Spinal cord (tissue), 10 donors: ENCODE measurements at places on chromosomes 1 and 21. TPM values are rescaled to one million over a fixed set of nuclear protein-coding genes. Genes with fewer than 3 reads are reported as not detected.

DNA sequence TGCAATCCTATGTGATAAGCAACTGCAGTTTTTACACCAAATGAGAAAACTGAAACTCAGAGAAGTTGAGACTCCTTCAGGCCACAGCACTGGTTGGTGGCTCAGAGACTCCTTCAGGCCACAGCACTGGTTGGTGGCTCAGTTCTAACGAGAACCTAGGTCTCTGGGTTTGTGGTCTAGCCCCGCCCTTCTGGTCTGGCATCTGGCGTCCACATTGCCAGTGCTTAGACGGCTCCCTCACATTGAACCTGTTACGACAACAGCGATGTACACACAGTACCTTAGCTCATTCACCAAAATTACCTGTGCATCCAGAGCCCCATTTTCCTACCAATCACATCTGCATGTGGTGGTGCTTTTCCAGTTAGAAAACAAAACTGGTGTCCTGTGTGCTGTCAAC lies 66.1 kb downstream of the NID1 start:
- H3K36me3 ChIP-seq = peaks cover under 1% of the 10 kb centered on the region
- no peak overlapping the region for H3K4me3 ChIP-seq
- no peak overlapping the region for H3K27ac ChIP-seq
- peaks cover 11% of the 10 kb centered on the region for H3K4me1 ChIP-seq

DNA sequence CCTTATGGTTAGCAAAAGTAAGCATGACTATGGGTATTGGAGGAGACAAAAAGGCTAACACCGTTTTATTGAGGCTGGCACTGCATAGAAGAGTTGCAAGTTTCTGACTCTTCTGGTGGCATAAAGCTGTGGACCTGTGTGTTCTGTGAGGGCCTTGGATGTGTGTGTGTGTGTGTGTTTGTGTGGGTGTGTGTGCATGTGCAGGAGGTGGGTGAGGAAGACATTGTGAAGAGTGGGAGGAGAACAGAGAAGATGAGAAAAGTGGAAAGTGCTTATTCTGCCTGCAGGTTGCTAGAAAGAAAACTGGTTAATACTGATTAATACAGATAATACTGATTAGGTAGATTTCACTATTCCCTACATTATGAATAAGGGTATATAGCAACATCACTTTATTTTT lies 12.6 kb downstream of the SLC22A15 start:
- H3K27me3 ChIP-seq = no peaks in the 10 kb centered on the region
- no peak overlapping the region for H3K27ac ChIP-seq
- DNase-seq = no peak
- H3K4me1 ChIP-seq = no peaks in the 10 kb centered on the region

OR2T11 gene
- polyA plus RNA-seq = not detected

- H3K27me3 ChIP-seq = no peaks in the 10 kb centered on the region
- H3K36me3 ChIP-seq = no peaks in the 10 kb centered on the region
- no peak overlapping the region for H3K27ac ChIP-seq
- no peaks in the 10 kb centered on the region for H3K4me1 ChIP-seq
- H3K4me3 ChIP-seq = no peak overlapping the region
- no peak for DNase-seq
These were observed 46.2 kb downstream of the ARHGAP29 start for GRCh38 chr1:94191216-94191615.

GRCh38 chr1:42788021-42788420 lies 3.2 kb downstream of the TMEM269 start:
- H3K27ac ChIP-seq = no peak overlapping the region
- no peaks in the 10 kb centered on the region for H3K27me3 ChIP-seq
- no peak overlapping the region for H3K4me3 ChIP-seq
- H3K36me3 ChIP-seq = peaks cover 4% of the 10 kb centered on the region

PTGS2 gene
- polyA plus RNA-seq = 0.84 TPM

DNA sequence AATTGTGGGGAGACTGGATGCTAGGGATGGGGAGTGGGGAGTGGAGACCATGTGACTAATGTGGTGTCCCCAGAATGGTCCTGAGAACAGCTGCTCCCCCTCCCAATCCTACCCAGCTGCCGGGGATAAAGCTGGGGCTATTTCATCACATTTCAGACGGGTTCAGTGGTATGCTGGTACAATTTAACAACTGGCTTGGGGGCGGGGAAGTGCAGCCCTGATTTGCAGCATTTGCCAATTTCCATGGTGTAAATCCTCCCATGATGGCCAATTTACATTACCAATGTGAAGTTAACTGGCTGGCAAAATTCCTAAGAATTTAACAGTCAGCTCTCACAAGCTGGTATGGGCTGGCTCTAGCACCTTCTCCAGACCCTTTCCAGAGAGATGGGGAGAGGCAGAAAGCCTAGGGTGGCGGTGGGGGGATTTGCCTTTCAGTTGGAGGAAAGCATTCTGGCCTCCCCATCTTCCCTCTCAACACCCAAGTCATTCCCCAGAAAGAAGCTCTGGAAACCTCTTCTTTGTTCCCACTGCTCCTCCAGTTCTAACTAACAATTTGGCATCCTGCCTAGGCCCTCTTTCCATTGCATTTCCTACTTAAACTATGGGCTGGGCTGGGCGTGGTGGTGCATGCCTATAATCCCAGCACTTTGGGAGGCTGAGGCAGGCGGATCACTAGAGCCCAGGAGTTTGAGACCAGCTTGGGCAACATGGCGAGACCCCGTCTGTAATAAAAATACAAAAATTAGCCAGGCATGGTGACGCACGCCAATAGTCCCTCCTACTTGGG lies 11.3 kb upstream of the ADGRB2 start:
- no peak overlapping the region for H3K4me3 ChIP-seq
- no peak overlapping the region for H3K27ac ChIP-seq
- DNase-seq = no peak

TEX38 gene
- 0.45 TPM for polyA plus RNA-seq

- peaks cover 6% of the 10 kb centered on the region for H3K36me3 ChIP-seq
- peak overlapping the region; percentile 76 for H3K27ac ChIP-seq
- H3K27me3 ChIP-seq = no peaks in the 10 kb centered on the region
- H3K4me3 ChIP-seq = peak overlapping the region; percentile 60
- peaks cover 8% of the 10 kb centered on the region for H3K4me1 ChIP-seq
These were observed 49.8 kb downstream of the PRDM2 start for GRCh38 chr1:13749543-13750341.

DNA sequence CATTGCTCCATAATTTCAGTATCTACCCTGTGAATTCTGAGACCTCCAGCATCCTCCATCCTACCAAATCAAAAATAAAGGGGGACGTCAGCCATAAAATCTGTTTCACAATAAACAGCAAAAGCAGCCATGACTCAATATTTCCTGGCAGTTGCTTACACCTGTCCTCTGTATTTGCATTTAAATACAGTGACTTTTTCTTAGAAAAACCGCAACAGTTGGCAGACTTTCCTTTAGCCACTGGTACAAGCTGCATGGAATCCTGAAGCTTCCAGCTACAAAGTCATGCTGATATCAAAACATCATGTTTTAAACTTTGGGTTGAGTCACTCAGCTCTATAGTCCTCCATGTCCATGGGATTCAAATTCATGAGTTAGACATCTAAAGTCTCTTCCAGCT lies 278.0 kb upstream of the KAZN start:
- H3K27ac ChIP-seq = no peak overlapping the region
- H3K4me1 ChIP-seq = no peaks in the 10 kb centered on the region
- no peak for DNase-seq
- no peaks in the 10 kb centered on the region for H3K27me3 ChIP-seq
- H3K4me3 ChIP-seq = no peak overlapping the region

GRCh38 chr1:16205891-16206546 lies 6.4 kb downstream of the ARHGEF19 start:
- DNase-seq = no peak
- H3K27ac ChIP-seq = peak overlapping the region; percentile 69
- H3K4me3 ChIP-seq = peak overlapping the region; percentile 50
- H3K4me1 ChIP-seq = peaks cover 44% of the 10 kb centered on the region

DNA sequence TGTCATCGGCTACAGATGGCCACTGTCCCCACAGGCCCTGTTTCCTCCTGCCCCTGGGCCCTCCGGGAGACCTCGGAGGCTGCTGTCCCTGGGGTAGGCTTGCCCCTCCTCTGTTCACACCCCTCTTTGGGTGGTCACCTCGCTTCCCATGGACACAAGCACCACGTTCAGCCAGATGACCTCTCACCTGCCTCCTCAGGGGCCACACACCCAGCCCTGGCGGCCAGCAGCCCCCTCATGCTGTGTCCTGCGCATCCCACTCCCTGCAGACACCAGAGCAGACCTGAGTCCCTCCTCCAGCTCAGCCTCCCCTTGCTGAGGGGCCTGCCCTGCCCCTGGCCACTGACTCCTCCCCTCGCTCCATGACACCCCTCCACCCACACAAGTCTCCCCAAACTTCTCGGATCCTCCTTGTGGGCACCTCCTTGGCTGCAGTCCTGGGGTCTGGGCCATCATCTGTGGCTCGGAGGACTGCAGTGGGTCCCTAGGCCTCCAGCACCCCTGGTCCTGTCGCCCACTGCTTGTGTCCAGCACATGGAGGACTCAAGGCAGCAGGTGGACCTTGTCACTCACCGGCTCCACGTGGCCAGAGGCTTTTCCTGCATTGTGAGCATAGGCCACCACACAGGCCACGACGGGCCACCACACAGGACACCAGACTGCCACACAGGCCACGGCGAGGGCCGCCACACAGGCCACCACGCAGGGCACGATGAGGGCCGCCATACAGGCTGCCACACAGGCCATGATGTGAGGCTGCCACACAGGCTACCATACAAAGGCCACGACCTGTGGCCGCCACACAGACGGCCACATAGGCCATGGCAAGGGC lies 51.1 kb downstream of the MORN1 start:
- no peak for DNase-seq
- no peak overlapping the region for H3K27ac ChIP-seq
- no peak overlapping the region for H3K4me3 ChIP-seq
- peaks cover 22% of the 10 kb centered on the region for H3K4me1 ChIP-seq

CYP4A22 gene
- polyA plus RNA-seq = 0.55 TPM

GRCh38 chr1:177640687-177641086 lies 329.2 kb downstream of the SEC16B start:
- peaks cover 6% of the 10 kb centered on the region for H3K4me1 ChIP-seq
- no peak for DNase-seq
- H3K27ac ChIP-seq = no peak overlapping the region
- no peak overlapping the region for H3K4me3 ChIP-seq
- no peaks in the 10 kb centered on the region for H3K27me3 ChIP-seq

DNA sequence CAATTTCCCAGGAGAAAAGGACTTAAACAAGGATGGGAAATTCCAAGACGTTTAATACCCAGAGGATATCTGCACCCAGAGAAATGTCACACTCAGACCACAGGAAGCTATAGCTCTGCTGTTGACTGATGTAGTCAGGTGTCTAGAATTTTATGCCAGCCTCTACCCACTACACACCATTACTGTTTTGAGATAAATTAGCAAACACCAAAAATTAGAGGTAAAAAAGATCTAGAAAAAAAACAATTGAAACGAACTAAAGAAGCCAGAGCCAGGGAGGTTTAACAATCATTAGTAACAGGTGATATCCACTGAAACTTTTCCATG lies 519.9 kb downstream of the SMYD3 start:
- H3K27ac ChIP-seq = no peak overlapping the region
- H3K36me3 ChIP-seq = no peaks in the 10 kb centered on the region
- H3K27me3 ChIP-seq = no peaks in the 10 kb centered on the region
- DNase-seq = no peak
- no peak overlapping the region for H3K4me3 ChIP-seq
- no peaks in the 10 kb centered on the region for H3K4me1 ChIP-seq

ICOSLG gene
- polyA plus RNA-seq = 3.8 TPM

GRCh38 chr1:46485564-46486431 lies 3.8 kb upstream of the DMBX1 start:
- peaks cover 23% of the 10 kb centered on the region for H3K4me1 ChIP-seq
- no peak overlapping the region for H3K27ac ChIP-seq
- H3K36me3 ChIP-seq = no peaks in the 10 kb centered on the region
- H3K27me3 ChIP-seq = peaks cover 95% of the 10 kb centered on the region
- no peak for DNase-seq

OR11L1 gene
- not detected for polyA plus RNA-seq

NBPF10 gene
- polyA plus RNA-seq = 1.1 TPM

TACSTD2 gene
- 0.47 TPM for polyA plus RNA-seq

TRIM62 gene
- polyA plus RNA-seq = 20.7 TPM

DNA sequence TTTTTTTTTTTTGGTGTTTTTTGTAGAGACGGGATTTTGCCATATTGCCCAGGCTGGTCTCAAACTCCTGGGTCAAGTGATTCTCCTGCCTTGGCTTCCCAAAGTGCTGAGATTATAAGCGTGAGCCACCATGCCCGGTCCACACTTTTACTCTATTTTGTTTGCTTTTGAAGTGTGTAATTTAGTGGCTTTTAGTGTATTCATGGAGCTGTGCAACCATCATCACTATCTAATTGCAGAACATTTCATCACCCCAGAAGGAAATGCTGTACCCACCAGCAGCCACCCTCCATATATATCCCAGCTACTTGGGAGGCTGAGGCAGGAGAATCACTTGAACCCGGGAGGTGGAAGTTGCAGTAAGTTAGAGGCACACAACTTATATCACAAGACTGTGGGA lies 136.9 kb upstream of the ERRFI1 start:
- no peaks in the 10 kb centered on the region for H3K4me1 ChIP-seq
- H3K27ac ChIP-seq = no peak overlapping the region
- H3K27me3 ChIP-seq = no peaks in the 10 kb centered on the region
- no peak overlapping the region for H3K4me3 ChIP-seq
- no peaks in the 10 kb centered on the region for H3K36me3 ChIP-seq
- no peak for DNase-seq

NKAIN1 gene
- 52.2 TPM for polyA plus RNA-seq

DNA sequence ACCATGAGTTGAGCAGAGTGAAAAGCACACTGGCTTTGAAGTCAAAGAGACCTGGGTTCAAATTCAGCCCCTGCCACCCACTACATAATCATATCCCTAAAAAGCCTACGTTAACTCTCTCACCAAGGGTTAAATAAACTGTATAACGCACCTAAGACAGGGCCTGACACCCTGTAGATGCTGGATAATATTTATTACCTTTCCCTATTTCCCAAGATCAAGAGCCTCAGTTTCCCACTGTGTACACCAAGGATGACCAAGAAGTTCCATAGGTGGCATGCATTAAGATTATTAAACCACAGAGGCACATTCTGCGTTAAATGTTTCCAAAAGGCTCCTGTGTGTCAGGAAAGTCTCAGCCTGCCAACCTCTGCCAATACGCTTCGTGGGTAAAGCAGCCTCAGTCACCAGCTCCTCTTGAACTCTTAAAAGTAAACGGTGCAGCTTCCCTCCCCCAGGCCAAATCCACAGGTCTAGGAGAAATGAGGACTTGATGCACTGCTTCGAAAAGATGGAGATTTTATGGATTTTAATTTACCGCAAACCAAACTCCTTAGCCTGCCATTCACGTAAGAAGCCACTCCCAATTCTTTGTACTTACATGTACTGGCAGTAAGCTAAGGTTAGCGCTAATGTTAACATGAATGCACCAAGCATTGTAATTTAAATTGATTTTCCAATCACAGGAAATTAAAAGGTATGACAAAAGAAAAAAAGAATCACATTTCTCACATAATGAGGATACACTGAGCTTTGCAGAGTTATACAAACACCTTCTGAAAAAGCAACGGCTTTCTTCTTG lies 2.6 kb downstream of the USP24 start:
- no peak for DNase-seq
- peak overlapping the region; percentile 10 for H3K27ac ChIP-seq
- H3K36me3 ChIP-seq = no peaks in the 10 kb centered on the region
- peaks cover 9% of the 10 kb centered on the region for H3K4me1 ChIP-seq
